HT-29 (cell line): ENCODE measurements at places on chromosomes 6 and 20.

DNA sequence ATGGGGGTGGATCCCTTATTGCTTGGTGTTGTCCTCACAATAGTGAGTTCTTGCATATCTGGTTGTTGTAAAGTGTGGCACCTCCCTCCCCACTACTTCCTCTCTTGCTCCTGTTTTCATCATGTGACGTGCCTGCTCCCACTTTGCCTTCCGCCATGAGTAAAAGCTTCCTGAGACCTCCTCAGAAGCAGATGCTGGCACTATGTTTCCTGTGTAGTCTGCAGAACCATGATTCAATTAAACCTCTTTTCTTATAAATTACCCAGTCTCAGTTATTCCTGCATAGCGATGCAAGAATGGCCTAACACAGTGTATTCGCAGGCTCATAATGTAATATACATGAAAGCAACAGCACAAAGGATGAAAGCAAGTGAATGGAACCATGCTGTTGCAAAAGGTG lies 28.4 kb upstream of the ANKRD60 start:
- DNase-seq, result no peak

GRCh38 chr6:151101816-151102694 lies 137.7 kb upstream of the AKAP12 start:
- no peak for DNase-seq

DNA sequence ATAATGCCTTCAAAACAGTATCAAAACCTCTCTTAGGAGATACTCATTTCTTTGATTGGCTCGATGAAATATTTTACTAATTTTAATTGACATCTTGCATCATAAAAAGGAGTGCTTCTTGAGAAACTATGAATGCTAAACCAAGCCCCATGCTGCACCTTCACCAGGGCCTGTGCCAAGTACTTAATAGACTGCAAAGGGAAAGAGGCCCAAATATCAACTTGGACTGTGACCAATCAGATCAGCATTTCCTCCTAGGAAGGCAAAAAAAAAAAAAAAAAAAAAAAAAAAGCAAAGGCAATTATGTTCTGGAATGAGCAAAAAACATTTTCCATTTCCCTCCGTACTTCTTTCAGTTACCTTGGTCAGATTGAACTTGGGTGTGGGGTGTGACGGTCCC lies 253.0 kb upstream of the SOX4 start:
- DNase-seq, result no peak

GRCh38 chr6:150466196-150466595 lies 97.4 kb downstream of the IYD start:
- DNase-seq, result peak; percentile 15

DNA sequence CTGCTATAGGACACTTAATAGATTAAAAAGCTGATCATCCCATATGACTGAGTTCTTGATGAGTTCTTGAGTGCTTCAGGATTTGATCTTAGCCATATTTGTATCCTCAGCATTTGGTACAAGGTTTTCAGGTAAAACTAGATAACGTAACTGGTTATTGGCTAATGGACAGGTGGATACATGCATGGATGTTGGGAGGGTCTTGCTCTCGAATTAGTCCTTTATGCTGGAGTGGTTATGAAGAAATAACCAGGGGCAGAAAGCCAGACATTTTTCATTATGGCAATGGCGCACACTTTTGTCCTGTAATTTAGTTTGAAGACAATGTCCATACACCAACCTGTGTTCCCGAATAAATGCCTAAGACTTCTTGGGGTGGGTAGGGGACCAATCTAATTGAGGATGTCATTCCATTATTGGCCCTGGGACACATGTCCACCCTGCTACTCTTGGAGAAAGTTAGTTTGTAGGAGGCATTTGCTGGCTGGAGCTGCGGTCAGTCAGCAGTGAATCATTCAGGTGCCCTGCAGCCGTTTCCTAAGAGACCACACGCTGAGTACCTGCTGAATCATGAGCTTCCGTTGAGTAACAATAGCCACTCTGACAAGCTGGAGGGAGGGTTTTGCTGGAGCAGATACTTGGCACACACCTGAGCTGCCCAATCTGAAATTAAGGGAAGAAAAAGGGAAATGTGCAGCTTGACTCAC lies 194.4 kb downstream of the FOXA2 start:
- peak; percentile 76 for DNase-seq

GRCh38 chr6:19851241-19852089 lies 14.3 kb downstream of the ID4 start:
- peak; percentile 51 for DNase-seq

DNA sequence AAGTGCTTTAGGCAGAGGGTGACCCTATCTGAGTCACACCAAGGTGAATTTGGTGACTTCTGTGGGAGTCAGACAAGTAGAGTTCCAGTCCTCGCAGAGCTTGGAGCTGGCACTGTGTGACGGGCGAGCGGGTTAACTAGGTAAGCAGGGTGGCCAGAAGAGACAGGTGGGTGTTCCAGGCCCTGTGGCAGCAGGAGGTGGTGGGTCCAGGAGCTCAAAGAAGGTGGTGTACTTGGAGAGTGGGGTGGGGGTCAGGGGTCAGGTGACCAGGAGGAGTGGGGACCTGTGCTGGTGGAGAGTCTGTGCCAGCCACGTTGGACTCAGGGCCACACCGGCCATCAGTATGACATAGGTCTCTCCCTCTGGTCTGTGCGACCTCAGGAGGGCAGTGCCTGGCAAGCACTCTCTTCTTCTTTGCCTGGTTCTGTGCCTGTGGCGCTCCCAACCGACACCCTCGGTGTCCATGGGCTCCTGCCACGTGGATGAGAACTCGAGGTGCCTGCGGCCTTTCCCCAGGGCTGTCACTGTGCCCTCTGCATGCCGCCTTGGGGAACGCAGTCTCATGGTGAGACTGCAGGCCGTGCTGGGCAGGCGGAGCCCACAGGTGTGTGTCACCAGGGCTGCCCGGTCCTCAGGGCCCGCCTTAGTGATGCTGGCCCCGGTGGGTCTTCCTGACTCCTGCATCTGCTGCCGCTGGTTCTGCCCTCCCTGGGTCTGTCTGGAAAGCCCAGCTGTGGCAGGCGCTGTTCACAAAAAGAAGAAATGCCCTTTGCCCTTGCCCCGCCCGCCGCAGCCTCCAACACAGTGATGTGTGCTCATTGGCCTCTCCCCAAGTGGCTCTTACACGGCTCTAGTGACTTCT lies 1.6 kb downstream of the MRGBP start:
- DNase-seq, result peak; percentile 91
